Common myeloid progenitor, CD34-positive (primary cell): ENCODE measurements at places on chromosomes 6 and 20.

- no peaks in the 10 kb centered on the region for H3K27me3 ChIP-seq
- H3K4me3 ChIP-seq = no peak overlapping the region
Observed at GRCh38 chr6:156585859-156586258, 191.3 kb upstream of the ARID1B start.

GRCh38 chr6:21402368-21402767, 191.2 kb upstream of the SOX4 start:
- no peak overlapping the region for H3K4me3 ChIP-seq
- H3K27me3 ChIP-seq = no peaks in the 10 kb centered on the region
- H3K4me1 ChIP-seq = no peaks in the 10 kb centered on the region
- H3K27ac ChIP-seq = no peak overlapping the region
- H3K36me3 ChIP-seq = no peaks in the 10 kb centered on the region
- no peak for DNase-seq

DNA sequence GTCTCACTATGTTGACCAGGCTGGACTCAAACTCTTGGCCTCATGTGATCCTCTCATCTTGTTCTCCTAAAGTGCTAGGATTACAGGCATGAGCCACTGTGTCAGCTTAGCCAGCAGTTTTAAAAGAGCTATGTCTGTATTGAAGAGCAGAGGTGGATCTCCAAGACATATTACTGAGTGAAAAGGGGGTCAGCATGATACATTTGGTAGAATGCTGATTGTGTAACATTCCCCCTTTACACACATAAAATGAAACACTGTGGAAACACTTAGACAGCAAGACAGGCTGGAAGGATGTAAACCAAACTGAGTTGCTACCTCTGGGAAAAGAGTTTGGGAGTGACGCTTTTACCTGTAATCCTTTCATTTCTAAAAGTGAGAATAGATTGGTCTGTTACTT, 1.7 kb upstream of the RIPOR3 start:
- H3K36me3 ChIP-seq = no peaks in the 10 kb centered on the region
- DNase-seq = no peak
- H3K4me1 ChIP-seq = peaks cover 41% of the 10 kb centered on the region
- no peak overlapping the region for H3K27ac ChIP-seq
- no peak overlapping the region for H3K4me3 ChIP-seq

DNA sequence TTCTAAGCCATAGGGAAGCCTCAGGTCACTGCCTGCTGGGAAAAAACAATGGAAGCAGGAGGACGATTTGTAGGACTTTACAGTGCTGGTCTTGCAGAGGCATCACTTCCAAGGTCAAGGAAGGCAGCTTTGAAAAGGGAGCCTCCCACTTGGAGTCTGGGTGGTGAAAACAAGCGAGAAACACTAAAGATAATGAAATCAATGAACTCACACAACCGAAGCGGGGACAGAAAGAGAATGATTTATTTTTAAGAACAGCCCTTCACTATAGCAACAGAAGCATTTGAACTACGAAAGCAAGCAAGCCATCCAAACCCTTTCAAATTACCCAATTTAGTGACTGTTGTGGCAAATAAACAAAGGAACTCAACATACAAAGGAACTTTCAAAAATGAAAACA, 227.5 kb downstream of the THBS2 start:
- H3K27ac ChIP-seq = no peak overlapping the region
- no peak for DNase-seq
- no peak overlapping the region for H3K4me3 ChIP-seq
- no peaks in the 10 kb centered on the region for H3K4me1 ChIP-seq

DNA sequence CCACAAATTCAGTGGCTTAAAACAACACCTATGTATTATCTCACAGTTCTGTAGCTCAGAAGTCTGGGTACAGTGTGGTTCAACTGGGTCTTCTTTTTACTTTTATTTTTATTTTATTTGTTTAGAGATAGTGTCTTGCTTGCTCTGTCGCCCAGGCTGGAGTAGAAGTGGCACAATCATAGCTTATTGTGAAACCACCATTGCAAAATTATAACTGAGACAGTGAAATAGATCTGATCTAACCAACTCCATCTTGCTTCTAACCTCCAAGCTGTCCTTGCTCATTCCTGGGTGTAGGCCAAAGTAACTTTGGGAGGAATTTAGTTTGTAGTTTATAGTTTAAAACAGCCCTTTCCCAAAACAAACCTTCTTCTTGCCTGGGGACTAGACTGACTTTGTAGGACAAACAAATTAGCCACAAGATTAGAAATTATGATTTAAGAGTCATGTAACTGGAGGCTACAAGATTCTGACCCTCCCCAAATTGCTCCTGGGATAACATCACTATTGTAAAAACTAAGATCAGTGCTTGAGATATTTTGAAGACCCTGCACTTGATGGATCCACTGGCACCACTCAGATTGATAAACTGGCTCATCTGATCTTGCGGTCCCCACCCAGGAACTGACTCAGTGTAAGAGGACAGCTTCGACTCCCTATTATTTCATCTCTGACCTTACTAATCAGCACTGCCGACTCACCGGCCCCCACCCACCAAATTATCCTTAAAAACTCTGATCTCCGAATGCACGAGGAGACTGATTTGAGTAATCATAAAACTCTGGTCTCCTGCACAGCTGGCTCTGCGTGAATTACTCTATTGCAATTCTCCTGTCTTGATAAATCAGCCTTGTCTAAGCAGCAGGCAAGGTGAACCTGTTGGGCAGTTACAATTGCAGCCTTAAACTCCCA, 193.4 kb upstream of the CDYL start:
- no peaks in the 10 kb centered on the region for H3K36me3 ChIP-seq
- H3K4me3 ChIP-seq = no peak overlapping the region
- H3K27me3 ChIP-seq = no peaks in the 10 kb centered on the region
- no peaks in the 10 kb centered on the region for H3K4me1 ChIP-seq

DNA sequence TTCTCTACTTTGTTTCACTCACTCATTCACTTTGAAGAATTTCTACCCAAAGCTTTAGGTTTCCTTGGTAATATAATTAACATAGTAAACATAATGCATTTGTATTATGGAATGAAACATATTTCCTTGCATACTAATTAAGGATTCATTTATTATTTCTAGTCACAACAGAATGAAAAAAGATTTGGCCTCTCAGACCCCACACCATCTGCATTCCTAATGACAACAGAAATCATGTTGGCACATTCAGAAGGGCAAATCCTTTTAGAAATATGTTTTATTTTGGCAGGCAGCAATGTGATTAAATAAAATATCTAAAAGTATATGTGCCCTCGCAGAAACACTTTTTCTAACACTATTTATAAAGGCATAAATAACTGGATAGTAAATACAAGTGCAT, 163.4 kb downstream of the HTR1B start:
- no peaks in the 10 kb centered on the region for H3K4me1 ChIP-seq
- no peak for DNase-seq
- H3K4me3 ChIP-seq = no peak overlapping the region
- no peaks in the 10 kb centered on the region for H3K36me3 ChIP-seq
- H3K27ac ChIP-seq = no peak overlapping the region

DNA sequence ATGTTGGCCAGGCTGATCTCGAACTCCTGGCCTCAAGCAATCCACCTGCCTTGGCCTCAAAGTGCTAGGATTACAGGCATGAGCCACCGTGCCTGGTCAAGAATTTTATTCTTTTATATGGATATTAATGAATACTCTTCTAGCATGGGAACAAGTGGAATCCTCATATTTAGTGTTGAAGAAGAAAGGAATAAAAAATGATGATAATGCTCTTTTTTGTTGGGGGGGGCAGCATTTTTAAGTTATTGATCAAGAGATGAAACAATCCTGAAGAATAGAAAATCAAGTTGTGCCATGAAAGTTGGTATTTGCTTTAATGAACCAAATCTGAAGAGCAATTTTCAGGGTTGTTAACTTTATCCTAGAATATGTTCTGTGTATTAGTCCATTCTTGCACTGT, 6.7 kb upstream of the DNAAF9 start:
- H3K36me3 ChIP-seq = no peaks in the 10 kb centered on the region
- no peak overlapping the region for H3K4me3 ChIP-seq
- no peaks in the 10 kb centered on the region for H3K27me3 ChIP-seq
- H3K4me1 ChIP-seq = no peaks in the 10 kb centered on the region
- H3K27ac ChIP-seq = no peak overlapping the region
- no peak for DNase-seq

GRCh38 chr6:73264446-73264845, 1.4 kb upstream of the KHDC1 start:
- H3K27ac ChIP-seq = no peak overlapping the region
- no peaks in the 10 kb centered on the region for H3K27me3 ChIP-seq
- no peak for DNase-seq
- H3K36me3 ChIP-seq = no peaks in the 10 kb centered on the region

DNA sequence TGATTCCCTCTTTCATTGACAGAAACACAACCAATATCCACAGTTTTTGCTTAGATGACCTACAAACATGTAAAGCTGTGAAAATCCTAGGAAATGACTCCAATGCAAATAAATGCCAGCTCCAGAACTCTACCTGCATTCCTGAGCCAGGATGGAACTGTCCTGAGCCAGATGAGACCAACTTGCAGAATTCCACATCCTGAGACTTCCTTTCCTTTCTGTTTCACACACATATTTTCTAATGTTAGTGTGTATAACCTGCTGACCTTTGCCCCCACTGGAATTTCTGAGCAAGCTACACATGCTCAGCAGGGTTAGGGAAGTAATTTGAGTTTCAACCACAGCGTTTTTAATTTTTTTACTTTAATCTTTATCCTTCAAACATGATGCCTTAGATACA, 69.6 kb upstream of the ADGRF1 start:
- no peaks in the 10 kb centered on the region for H3K27me3 ChIP-seq
- H3K4me1 ChIP-seq = no peaks in the 10 kb centered on the region
- H3K4me3 ChIP-seq = no peak overlapping the region
- H3K36me3 ChIP-seq = no peaks in the 10 kb centered on the region
- DNase-seq = no peak

- no peak for DNase-seq
- no peaks in the 10 kb centered on the region for H3K36me3 ChIP-seq
- no peaks in the 10 kb centered on the region for H3K27me3 ChIP-seq
- H3K27ac ChIP-seq = no peak overlapping the region
- H3K4me1 ChIP-seq = no peaks in the 10 kb centered on the region
- no peak overlapping the region for H3K4me3 ChIP-seq
Observed at GRCh38 chr20:11354846-11355245, 562.8 kb upstream of the BTBD3 start.

GRCh38 chr6:12567682-12568081, 148.9 kb upstream of the PHACTR1 start:
- DNase-seq = no peak
- H3K4me1 ChIP-seq = no peaks in the 10 kb centered on the region
- H3K27ac ChIP-seq = no peak overlapping the region
- no peaks in the 10 kb centered on the region for H3K27me3 ChIP-seq
- no peaks in the 10 kb centered on the region for H3K36me3 ChIP-seq

DNA sequence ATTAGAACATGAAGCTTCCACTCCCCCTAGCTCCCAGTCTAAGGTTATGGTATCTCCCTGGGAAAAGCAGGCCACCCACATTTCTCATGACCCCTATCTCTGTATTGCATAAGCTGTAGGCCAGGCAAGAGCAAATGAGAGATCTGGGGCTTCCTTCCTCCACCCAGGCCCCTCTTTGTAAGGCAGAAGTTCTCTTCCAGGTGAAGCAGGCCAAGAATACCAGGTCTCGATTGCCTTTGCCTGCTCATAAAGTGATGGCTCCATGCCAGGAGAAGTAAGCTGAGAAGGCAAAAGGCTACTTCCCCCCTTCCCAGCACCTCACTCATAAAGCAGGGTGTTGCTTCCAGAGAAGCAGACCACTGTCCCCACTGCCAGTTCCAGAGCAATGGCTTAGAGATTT, 144.1 kb upstream of the KCNK16 start:
- H3K36me3 ChIP-seq = no peaks in the 10 kb centered on the region
- H3K4me3 ChIP-seq = no peak overlapping the region
- H3K27me3 ChIP-seq = no peaks in the 10 kb centered on the region
- no peak overlapping the region for H3K27ac ChIP-seq
- no peak for DNase-seq
- no peaks in the 10 kb centered on the region for H3K4me1 ChIP-seq

DNA sequence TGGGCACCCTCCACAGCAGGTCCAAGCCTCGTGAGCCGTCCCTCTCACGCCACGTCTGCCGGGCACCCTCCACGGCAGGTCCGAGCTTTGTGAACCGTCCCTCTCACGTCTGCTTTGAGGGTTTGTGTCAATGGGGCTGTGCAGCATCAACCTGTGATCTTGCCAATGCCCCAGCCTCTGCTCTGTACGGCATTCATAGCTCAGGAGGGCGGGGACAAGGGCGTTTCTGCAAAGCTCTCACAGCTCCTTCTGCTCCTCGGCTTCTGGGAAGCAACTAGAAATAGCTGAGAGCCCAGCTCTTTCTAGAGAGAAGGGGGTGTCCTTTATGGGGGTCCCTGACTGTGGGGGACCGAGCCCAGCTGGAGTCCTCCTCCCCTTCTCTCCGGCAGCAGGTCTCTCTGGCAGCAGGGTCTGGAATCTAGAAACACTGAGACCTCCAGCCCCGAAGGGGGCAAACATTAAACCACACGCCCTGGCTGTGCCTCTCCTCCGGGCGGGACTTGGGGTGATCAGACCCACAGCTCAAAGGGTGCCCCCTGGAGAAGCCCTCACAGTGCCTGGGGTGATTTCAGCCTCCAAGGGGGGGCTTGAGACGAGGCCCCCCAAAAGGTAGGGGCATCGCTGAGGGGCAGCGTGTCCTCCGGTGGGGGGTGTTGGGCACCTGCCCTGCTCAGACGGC, 41.2 kb upstream of the CHRNA4 start:
- H3K27ac ChIP-seq = no peak overlapping the region
- H3K27me3 ChIP-seq = no peaks in the 10 kb centered on the region
- no peak overlapping the region for H3K4me3 ChIP-seq
- DNase-seq = no peak
- no peaks in the 10 kb centered on the region for H3K36me3 ChIP-seq

DNA sequence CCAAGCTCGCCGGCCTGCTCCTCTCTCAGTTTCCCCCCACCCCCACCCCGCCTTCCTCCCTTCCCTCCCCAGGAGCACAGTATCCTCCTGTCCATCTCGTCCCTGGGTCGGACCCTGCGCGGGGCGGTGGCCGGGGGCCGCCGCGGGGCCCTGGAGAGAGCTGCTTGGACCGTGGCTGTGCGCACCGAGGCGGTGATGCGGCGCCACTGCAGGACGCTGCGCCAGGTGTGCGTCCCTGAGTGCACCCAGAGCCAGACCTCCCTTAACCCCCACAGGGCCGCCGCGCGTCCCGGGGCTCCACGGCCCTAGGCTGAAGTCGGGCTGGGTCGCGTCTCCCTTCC, 2.2 kb downstream of the C20orf204 start:
- peak overlapping the region; percentile 21 for H3K4me3 ChIP-seq
- no peak overlapping the region for H3K27ac ChIP-seq
- peaks cover 69% of the 10 kb centered on the region for H3K4me1 ChIP-seq

GRCh38 chr6:135231469-135231844, 50.3 kb downstream of the MYB start:
- no peaks in the 10 kb centered on the region for H3K36me3 ChIP-seq
- H3K27me3 ChIP-seq = no peaks in the 10 kb centered on the region
- no peak for DNase-seq
- peaks cover 33% of the 10 kb centered on the region for H3K4me1 ChIP-seq
- no peak overlapping the region for H3K27ac ChIP-seq
